ENCODE measurements at places on chromosomes 1 and 21.

DNA sequence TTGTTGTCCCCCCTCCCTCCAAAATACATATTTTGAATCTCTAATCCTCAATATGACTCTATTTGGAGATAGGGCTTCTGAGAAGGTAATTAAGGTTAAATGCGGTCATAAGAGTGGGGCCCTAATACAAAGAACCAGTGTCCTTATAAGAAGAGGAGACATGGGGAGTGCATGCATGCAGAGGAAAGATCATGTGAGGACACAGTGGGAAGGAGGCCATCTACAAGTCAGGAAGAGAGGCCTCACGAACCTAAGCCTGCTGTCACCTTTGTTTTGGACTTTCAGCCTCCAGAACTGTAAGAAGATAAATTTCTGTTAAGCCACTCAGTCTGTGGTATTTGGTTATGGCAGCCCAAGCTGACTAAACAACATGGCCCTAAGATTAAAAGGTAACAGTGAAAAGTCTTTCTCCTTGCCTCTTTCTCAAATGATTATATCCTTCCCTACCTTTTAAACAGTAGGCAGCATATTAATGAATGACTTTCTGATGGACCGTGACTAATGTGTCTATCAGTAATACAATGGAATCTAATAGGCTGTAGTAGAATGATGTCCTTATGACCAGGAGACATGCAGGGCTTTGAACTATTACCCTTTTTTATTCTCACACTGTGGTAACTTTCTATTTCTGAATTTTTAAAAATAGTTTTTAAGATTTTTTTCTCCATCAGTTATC lies 40.6 kb upstream of the ST6GALNAC3 start:
- DNase-seq = no peak

GRCh38 chr1:103267893-103268292 lies 159.6 kb upstream of the COL11A1 start:
- DNase-seq = no peak

GRCh38 chr1:230423261-230423660 lies 2.9 kb downstream of the PGBD5 start:
- DNase-seq = no peak

DNA sequence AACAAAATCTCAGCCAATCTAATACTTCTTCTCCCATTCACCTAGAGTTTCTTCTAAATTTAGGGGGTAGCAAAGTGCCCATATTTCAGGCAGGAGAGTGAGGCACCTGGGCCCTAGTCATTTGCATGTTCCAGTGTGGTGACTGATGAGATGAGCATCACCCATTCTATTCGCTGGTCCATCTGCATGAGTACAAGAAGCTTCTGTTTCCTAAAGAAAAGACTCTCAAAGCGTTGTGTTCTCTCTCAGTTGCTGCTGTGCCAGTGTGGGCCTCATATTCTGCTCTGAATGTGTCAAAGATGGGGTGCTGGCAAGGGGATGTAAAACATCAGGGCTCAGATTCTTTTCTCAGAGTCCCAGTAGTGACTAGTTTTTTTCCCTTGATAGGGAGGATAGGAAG lies 16.1 kb upstream of the DPYD start:
- no peak for DNase-seq

DNA sequence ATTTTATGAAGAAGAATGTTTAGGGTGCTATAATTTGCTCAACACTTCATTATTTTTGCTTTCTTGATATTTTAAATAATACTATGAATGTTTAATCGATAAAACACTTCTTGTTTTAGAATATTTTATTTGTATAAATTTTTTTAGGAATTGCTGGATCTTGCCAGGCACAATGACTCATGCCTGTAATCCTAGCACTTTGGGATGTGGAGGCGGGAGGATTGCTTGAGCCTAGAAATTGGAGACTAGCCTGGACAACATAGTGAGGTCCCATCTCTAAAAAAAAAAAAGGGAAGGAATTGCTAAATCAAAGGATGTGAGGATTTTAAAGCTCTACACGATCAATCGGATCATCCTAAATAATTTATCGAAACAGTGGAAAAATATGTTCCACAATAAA lies 17.6 kb downstream of the RNF11 start:
- DNase-seq = no peak

DNA sequence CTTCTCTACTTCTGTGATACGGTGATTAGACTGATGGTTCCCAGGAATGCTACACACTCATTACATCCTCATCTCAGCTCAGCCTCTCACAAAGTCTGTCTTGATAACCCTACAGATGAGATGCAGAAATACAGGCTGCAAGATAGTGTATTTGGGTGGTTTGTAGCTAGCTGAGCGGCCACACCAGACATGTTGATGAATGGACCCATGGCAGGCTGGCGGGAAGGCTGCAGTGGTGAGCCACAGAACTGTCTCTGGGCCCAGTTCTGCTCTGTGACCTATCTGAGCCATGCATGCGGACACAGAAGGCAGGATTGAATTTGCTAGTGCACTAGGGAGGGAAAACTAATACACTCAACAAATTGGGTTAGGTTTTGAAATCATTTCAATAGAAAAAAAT lies 71.9 kb downstream of the LRRN2 start:
- DNase-seq = no peak

- peak; percentile 1 for DNase-seq
Observed at GRCh38 chr21:40143822-40144525, 276.7 kb downstream of the PCP4 start.

- no peak for DNase-seq
Observed at GRCh38 chr1:33305816-33306652, 14.9 kb downstream of the A3GALT2 start.

Data from DMS 273 treated with DMSO at 0.1 percent for 48 hours (cell line).